Activated CD4-positive, alpha-beta T cell treated with anti-CD3 and anti-CD28 coated beads, Interleukin-10, Interleukin-2, amounts not matched to agents 100 ng/mL and 50 ng/mL, durations not matched to agents 16 hours and 8 hours (primary cell): ENCODE measurements at places on chromosomes 5 and 9.

DNA sequence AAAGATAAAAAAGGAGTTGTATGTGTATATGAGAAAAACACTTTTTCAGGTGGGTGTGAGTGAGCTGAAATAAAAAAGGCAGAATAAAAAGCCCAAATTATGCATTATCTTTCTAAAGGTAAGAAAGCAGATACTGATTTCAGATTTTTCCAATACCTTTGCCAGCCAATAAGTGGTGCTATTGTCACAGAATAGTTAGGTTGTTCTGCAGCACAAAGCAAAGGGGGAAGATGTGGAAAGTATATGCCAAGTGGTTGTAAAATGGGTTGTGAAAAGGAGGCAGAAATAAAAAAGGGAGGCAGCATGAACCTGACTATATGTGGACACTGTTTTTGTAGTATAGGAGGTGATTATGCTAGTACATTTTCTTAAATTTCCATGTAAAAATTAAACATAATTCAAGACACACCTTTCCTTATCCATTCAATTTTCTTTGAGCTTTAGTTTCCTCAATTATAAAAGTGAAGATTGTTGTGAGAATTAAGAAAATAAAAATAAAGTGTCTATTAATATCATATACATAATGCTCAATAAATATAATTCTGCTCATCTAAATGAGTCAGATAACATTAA, 106.7 kb downstream of the SMIM15 start:
- DNase-seq, result peak; percentile 33

GRCh38 chr9:33923998-33924701, 107.2 kb downstream of the UBE2R2 start:
- DNase-seq, result no peak

GRCh38 chr9:34430843-34431437, 27.4 kb downstream of the FAM219A start:
- peak; percentile 16 for DNase-seq

DNA sequence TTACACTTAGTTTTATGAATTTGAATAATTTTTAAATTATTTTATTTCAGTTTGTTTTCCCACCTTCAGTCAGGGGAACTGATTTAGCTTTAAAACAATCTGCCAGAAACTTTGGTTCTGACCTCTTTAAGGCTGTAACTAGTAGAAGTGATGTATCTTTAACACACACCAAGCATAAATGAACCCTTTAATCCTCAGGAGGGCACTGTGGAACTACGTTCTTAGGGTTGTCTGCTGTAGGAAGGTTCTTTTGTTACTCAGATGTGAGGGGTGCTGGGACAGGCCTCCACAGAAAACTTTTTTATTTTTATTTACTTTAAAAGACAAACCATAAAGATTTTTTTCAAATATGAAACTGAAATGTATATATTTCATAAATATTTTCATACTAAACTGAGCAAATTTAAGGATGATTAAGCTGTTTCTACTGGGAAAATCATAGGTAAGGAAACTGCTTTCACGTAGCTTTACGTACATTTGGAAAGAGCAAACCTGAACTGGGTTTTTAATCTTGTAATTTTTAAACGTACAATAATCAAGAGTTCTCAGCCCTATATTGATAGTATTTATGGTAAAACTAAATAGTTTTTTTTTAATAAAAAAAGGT, 5.3 kb downstream of the KLF4 start:
- peak; percentile 29 for DNase-seq

GRCh38 chr9:138003485-138004190, 126.1 kb downstream of the CACNA1B start:
- no peak for DNase-seq

GRCh38 chr5:39376293-39376714, 12.0 kb upstream of the C9 start:
- DNase-seq, result peak; percentile 71

DNA sequence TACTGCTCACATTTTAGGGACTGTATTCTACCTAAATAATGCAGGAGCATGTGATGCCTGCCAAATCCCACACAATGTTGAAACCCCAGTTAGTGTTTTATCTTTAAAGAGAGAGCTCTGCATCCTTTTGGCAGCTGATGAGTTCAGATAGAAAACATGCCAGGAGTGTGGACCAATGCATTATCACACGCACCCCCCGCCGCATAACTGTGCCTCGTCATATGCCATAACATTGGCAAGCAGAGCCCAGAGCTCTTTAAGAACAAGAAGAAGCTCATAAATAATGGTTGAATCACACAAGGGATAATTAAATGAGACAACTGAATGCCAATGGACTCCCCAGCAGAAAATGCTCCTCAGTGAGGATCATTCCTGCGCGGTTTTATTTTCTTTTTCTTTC, 52.8 kb upstream of the RORB start:
- no peak for DNase-seq

DNA sequence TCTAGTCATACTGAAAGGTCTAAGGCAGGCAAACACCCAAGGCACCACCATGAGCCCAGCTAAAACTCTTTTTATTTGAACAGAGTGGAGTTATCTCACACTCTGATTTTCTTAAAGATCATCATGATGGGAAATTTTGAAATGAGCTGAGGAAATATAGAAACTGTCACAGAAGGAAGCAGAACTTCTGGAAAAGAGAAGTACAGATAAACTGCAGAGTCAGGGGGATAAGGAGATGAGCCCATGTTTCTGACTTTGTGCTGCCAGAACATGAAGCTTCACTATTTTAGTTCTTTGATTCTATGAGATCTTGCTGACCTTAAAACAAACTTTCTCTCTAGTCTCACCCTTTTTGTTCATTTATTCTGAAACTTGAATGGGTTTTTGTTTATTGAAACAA, 406.5 kb upstream of the EDIL3 start:
- no peak for DNase-seq

- DNase-seq, result no peak
Measured at GRCh38 chr9:116243708-116244107, 90.1 kb downstream of the PAPPA start.

- no peak for DNase-seq
Measured at GRCh38 chr5:145945620-145946111, 9.3 kb downstream of the SH3RF2 start.

DNA sequence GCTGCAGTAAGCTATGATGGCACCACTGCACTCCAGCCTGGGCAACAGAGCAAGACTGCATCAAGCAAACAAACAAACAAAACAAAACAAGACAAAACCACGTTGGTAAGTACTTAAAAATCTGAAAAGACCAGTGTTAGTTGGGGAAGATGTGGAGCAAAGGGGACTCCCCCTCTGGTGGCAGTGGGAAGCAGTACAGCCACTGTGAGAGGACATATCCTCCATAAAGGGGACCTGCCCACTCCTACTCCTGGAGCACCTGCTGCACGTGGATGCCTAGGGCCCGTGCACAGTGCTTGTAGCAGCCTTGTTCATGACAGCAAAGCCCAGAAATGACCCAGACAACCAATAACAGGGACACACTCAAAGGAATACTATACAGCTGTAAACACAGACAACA, 17.0 kb upstream of the IPPK start:
- DNase-seq, result no peak

- no peak for DNase-seq
Measured at GRCh38 chr5:2068531-2068930, 185.8 kb upstream of the IRX4 start.

DNA sequence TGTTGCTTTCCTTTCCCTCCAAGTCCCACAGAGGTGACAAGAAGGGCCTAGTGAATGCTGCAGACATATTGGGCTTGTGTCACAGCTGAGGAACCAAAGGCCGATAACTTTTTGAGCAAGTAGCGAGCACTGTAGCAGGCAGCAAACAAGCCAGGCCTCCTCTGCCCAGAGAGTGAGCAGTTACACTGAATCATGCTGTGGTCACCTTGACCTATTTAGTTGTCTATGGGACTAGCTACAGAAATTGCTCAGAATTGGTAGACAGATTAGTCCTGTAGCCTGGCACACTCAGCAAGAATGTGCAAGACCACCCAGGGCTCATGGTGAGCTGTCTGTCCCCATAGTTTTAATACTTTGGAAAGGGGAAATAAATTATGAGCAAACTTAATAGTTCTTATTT, 25.2 kb downstream of the ZCCHC9 start:
- DNase-seq, result peak; percentile 23

DNA sequence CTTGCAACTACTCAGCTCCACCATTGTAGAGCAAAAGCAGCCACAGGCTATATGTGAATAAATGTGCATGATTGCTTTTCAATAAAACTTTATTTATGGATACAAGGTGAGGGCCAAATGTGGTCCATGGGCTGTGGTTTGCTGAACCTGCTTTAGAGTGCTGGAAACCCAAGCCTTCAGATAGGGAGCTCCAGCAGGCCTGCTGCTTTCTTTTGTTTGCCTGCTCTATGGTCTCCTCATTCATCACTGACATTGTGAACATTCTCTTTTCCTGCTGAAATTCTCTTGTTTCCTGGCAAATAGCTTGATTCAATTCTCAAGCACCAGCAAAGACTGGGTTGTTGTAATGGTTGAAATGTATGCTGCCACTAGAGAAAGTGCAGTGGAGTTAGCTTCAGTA, 26.0 kb downstream of the EGFLAM start:
- DNase-seq, result no peak

GRCh38 chr5:168936511-168936910, 357.3 kb upstream of the PANK3 start:
- DNase-seq, result no peak

DNA sequence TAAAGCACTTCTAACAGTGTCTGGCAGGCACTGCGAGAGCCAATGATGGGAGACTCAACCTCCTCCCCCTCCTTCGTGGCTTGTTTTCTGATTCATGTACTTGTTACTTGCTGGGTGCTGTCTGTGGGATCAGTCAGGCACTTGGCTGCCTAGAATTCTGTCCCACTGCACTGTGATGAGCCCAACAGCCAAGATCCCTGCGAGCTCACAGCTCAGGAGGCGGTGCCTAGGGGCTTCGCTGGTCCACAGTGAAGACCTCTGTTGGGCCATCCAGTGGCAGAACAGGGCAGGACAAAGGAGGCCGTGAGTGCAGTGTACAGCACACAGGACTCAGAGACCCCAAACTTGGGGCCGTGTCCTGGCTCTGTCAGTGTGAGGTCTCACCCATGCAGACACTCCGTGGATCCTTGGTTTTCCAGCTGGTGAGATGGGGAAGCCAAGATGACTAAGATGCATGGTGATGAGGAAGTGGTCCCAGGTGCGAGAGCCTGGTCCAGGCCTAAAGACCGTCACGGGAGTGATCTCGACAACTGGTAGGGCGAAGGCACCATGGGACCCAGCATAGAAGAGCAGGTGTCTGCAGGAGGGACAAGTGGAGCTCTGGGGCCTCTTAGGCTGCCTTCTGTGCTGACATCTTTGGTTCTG, 19.5 kb downstream of the MYMK start:
- no peak for DNase-seq

GRCh38 chr9:129639756-129640085, 2.2 kb downstream of the ASB6 start:
- DNase-seq, result no peak
